ENCODE measurements at places on chromosomes 16 and 17. TPM values are rescaled to one million over a fixed set of nuclear protein-coding genes. Genes with fewer than 3 reads are reported as not detected.

CTRL gene
- 17.8 TPM for polyA plus RNA-seq

UBALD2 gene
- 155 TPM for polyA plus RNA-seq

- peaks cover 18% of the 10 kb centered on the region for H3K4me1 ChIP-seq
- H3K27ac ChIP-seq: peak overlapping the region; percentile 87
- DNase-seq: no peak
These were observed 755 bp upstream of the TUFM start for GRCh38 chr16:28846933-28847273.

DNA sequence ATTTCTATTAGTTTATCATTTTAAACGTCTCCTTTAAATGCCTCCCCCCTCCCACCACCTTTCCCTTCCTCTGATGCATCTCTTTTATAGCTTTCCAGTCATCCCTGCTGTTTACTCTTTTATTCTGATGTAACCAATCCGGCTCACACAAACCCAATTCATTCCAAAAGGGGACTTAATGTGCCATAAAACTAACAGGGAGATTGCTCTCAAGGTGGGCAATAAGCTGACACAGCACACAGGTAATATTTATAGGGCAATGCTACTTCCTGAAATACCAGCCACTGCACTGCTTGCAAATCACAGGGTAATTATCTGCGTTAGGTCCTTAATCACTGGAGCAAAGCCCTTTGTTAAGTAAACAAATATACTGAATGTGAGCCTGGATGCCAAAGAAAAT lies 23.3 kb upstream of the CA10 start:
- no peak overlapping the region for H3K27ac ChIP-seq
- H3K4me3 ChIP-seq: no peak overlapping the region
- H3K36me3 ChIP-seq: no peaks in the 10 kb centered on the region
- no peak for DNase-seq

- no peak overlapping the region for H3K4me3 ChIP-seq
- no peaks in the 10 kb centered on the region for H3K27me3 ChIP-seq
These were observed 50.0 kb downstream of the NUP93 start for GRCh38 chr16:56779906-56780305.
